KG1 (cell line): ENCODE measurements at places on chromosomes 1 and 21.
A peak's percentile ranks its signal among the peaks of the same experiment; 100 is the strongest.

DNA sequence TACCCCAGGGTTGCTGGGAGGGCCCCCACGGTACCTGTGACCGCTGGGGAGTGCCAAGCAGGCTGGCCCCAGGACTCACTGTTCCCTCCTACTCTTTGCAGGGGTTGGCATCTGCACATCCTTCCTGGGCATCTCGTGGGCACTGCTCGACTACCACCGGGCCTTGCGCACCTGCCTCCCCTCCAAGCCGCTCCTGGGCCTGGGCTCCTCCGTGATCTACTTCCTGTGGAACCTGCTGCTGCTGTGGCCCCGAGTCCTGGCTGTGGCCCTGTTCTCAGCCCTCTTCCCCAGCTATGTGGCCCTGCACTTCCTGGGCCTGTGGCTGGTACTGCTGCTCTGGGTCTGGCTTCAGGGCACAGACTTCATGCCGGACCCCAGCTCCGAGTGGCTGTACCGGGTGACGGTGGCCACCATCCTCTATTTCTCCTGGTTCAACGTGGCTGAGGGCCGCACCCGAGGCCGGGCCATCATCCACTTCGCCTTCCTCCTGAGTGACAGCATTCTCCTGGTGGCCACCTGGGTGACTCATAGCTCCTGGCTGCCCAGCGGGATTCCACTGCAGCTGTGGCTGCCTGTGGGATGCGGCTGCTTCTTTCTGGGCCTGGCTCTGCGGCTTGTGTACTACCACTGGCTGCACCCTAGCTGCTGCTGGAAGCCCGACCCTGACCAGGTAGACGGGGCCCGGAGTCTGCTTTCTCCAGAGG, 6.8 kb downstream of the XKR8 start:
- no peak for DNase-seq

GRCh38 chr1:9784508-9785133, 39.1 kb downstream of the CLSTN1 start:
- DNase-seq = peak; percentile 26

DNA sequence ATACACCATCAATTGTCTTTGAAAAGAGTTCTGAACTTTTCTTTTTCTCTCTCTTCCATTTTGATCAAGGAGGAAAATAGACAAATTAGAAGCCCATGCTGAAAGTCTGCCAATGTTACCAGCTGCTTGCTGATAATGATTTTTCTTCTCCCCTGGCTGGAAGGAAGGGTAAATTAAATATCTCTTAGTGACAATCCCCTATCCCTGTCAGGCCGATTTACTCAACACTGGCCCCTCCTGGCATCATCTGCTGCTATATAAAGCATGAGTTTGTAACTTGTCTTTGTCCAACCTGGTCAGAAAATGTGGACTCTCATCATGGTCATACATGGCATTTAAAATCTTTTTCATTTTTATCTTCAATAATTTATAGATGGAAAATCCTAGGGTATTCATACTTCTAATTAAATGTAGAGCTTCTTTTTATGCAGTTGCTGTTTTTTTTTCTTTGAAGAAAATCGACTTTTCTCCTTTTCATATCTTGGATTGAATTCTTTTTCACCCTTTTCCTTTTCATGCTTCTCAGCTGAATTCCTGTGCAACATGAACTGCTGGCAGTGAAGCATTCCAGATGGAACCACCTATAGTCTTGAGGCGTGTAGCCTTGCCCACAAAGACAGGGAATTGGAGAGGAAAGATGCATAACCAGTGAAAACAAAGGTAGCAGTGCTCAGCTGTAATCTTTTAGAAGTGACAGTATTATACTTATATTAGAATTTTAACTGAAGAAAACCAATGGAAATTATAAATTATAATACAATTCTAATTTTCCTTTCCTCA, 214.7 kb upstream of the PTGFR start:
- DNase-seq = no peak

DNA sequence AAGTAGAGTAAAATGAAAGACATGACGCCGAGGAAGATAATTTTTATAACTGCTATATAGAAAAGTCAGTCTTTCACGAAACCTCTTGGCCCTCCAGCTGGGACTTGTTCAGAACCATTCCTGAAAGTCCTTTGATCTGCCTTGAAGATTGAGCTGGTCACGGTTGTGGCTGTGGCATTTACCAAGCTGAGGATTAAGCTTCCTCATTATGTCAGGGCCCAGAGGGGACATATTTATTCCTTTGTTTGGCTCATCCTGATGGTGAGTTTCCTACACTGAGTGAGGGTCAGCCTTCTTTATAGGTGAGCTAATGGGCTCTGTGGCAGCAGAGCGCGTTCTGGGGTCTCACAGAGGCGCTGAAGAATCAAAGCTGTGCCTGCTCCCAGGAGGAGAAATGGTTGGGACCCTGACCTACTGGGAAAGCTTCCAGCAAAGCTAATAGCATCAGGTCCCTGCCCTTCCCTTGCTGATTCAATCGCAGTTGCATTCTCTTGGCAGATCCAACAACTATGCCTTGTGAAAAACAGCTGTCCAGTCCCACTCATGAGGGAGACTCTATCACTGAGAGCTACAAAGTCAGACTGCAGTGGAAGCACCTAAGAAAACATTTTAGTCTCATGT, 43.2 kb upstream of the PBX1 start:
- no peak for DNase-seq
